ENCODE measurements at places on chromosomes 1 and 21.

DNA sequence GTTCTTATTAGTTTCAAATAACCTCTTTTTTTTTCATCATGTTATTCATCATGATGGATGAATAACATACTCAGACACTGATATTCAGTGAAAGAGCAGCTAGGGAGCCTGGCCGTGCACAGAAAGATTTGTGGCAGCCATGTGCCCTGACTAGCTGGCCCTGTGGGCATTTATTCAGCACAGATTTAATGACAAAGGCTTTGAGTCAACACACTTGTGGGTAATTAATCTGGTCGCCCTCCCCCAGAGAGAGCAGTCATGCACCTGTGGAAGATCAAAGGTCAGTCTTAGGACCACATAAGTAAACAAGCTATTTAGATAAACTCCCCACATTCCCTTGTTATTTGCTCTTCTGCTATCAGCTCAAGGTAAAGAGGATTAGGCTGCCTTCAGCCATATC, 153.2 kb upstream of the HMCN1 start:
- DNase-seq = no peak

DNA sequence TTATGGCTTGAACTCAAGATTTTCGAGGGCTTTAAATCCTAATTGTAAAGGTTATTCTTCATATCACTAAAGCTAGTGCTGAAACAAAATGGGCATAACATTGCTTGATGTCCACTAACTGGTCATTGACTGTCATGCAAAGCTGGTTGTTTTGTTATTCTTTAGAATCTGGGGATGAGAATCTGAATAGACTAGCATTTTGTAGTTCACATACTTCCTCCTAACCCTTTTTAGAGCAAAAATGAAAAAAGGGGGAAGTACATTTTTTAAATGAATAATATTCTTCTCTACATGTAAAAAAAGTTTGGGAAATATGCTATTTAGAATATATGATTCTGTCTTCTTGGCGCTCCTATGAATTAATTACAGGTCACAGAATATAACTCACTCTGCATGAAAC, 72.2 kb upstream of the HMCN1 start:
- no peak for DNase-seq

GRCh38 chr1:43588592-43588991, 57.9 kb downstream of the PTPRF start:
- DNase-seq = no peak

- no peak for DNase-seq
Measured at GRCh38 chr1:191729742-191730141, 428.5 kb upstream of the RGS18 start.

GRCh38 chr1:107702946-107703571, 261.9 kb downstream of the VAV3 start:
- no peak for DNase-seq

- no peak for DNase-seq
Measured at GRCh38 chr21:40164905-40165772, 297.9 kb downstream of the PCP4 start.

GRCh38 chr1:40971966-40972365, 7.5 kb upstream of the CTPS1 start:
- DNase-seq = no peak

- no peak for DNase-seq
Measured at GRCh38 chr1:22255341-22256212, 112.7 kb upstream of the WNT4 start.

- peak; percentile 9 for DNase-seq
Measured at GRCh38 chr1:28458237-28459228, 47.3 kb upstream of the RCC1 start.
